SK-MEL-5 (cell line): ENCODE measurements at places on chromosomes 11 and 22. TPM values are rescaled to one million over a fixed set of nuclear protein-coding genes. Genes with fewer than 3 reads are reported as not detected.
A peak's percentile ranks its signal among the peaks of the same experiment; 100 is the strongest.

DNA sequence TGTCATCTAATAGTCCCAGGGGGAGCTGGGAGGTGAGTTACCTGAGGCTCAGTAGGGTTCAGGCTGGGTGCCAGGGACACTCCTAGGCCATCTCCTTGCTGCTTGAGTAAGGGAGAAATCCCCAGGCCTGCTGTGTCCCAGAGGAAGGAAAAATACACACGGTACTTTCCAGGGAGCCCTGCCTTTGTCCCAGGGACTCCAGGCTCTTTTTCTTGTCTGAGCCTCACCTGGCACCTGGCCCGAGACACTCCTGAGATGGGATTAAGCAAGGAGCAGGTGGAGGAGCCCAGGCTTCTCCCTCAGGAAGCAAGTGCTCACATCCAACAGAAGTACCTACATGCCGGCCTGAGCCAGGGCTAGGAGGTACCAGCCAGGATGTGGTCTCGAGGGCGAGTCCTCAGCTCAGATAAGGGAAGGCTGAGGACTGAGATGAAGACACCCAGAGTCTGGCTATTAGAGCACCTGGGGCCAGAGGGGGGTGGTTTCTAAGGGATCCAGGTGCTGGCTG lies 899 bp upstream of the KLHDC7B start:
- no peak for DNase-seq

- peak; percentile 11 for DNase-seq
These were observed 61.5 kb upstream of the PITPNB start for GRCh38 chr22:27980424-27981148.

DNA sequence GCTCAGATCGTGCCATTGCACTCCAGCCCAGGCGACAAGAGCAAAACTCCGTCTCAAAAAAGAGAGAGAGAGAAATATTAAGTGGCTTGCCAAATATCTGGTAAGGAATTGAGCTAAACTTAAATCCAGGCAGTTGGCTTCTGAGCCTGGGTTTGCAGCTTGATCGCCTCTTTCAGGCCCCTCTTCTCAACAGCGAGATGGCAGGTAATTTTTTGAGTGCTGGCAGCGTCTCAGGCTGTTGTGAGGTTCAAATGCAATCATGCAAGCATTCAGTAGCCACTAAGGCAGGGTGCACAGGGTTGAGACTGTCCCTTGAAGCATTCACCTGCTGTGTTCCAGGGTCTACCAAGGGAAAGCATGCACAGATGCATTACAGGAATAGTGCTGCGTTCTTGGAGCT lies 670 bp upstream of the CTSF start:
- no peak for DNase-seq

DNA sequence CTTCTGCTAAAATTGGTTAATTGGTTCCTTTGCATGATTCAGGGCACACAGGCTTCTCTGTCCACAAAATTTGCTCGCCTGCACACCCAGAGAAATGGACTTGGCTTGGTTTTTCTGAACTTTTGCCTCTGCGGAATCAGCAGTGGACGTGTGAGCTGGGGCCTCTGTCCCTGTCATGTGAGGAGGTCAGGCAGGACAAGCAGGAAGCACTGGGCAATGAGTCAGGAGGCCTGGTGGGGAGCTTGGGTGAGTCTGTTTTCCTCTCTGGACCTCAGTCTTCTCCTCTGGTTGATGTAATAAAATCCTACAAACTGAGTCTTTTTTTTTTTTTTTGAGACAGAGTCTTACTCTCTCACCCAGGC lies 10.4 kb upstream of the CELSR1 start:
- DNase-seq = peak; percentile 71

- no peak for DNase-seq
These were observed 26.0 kb upstream of the TTC12 start for GRCh38 chr11:113288286-113288863.

GRCh38 chr11:83124636-83125424 lies 32.1 kb upstream of the PCF11 start:
- peak; percentile 23 for DNase-seq

DNA sequence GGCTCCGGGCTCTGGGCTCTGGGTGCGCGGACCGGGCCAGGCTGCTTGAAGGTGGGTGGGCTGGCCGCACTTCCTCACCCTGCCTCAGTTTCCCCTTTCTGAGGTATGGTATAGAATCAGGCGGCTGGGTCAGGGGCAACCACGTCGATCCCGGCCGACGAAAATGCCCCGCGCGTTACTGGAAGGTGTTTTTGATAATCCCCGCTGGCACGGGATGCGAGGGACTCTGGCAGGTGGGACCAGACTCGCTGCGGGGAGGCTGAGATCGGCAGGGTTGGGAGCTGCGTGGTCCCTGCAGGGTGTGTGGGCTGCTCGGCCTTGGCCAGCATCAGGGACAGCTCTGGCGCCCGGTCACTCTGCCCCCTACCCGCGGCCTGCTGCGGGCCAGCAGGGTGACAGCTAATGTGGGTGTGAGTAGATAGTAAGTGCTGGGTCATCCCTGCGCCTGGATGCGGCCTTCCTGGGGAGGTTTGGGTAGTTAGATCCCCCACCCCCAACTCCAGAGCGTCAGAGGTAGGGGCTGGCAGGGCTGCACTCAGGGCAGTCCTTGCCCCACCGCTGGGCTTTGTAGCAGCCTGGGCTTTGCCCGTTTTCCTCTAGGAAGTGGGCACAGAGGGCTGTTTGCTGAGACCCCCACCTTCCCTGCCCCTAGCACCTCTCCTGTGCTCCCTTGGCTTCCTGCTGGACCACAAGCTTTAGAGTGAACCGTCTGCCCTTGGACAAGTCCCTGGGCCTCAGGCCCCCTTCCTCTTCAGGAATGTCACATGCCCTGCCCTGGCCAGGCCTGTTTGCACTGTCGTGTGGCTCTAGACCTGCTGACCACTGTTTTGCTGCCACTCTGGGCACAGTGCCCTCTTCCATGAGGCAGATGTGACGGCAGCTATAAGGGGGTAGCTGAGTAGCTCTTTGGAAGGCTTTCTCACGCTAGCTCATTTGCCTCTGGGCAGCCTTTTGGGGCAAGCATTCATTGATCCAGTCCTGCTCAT lies 579 bp downstream of the TANGO2 start:
- DNase-seq = peak; percentile 77

DNA sequence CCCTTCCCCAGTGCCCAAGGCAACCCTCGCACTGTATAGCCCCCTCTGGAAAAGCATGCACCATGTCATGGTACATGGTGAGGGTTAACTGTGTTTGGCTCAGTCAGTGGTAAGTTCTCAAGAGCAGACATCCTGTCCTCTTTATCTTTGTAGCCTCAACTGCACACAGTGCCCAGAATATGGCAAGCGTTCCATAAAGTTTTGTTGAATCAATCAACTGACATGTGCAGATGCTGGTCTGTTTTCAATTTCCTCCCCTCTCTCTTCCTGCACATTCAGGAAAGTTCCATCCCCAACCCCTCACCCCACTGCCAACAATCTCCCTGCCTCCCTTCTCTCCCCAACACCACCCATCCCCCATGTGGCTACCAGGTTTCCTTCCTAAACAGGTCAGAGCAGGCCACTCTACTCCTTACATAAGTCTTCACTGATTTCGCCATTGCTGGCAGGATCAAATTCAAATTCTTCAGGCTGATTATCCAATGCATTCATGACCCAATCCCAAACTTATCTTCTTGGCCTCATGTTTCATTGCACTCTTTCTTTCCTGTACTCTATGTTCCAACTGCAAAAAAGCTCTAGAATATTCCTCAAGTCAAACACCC lies 15.5 kb upstream of the TMPRSS5 start:
- no peak for DNase-seq

GRCh38 chr22:46575911-46576555 lies 38.6 kb upstream of the CELSR1 start:
- DNase-seq = no peak

- DNase-seq = no peak
These were observed 76.0 kb upstream of the MTMR2 start for GRCh38 chr11:95999711-96000406.

DNA sequence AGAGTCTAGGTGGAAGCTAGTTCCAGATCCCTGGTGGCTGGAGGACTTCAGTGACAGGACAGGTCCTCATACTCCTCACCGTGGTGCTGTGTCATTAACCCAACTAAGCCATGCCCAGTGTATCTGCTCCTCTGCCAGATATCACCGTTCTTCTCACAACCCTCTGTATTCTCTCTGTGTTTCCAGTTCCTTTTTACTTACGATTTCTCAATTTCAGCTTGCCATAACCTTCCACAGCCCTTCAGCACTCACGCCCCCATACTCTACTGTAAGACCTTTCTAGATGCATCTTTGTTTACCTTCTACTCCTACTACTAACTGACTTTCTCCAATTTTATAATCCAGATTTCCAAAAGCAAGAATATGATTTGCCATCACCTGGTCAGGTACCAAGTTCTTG lies 26.1 kb upstream of the RIC3 start:
- DNase-seq = no peak

GRCh38 chr11:10022764-10023163 lies 271.3 kb downstream of the SBF2 start:
- DNase-seq = no peak

DNA sequence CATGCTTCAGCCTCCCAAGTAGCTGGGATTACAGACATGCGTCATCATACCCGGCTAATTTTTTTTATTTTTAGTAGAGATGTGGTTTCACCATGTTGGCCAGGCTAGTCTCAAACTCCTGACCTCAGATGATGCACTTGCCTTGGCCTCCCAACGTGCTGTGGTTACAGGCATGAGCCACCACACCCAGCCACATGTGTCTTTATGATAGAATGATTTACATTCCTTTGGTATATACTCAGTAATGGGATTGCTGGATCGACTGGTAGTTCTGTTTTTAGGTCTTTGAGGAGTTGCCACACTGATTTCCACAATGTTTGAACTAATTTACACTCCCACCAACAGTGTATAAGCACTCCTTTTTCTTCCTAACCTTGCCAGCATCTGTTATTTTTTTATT lies 276.2 kb downstream of the METTL15 start:
- DNase-seq = no peak

DNA sequence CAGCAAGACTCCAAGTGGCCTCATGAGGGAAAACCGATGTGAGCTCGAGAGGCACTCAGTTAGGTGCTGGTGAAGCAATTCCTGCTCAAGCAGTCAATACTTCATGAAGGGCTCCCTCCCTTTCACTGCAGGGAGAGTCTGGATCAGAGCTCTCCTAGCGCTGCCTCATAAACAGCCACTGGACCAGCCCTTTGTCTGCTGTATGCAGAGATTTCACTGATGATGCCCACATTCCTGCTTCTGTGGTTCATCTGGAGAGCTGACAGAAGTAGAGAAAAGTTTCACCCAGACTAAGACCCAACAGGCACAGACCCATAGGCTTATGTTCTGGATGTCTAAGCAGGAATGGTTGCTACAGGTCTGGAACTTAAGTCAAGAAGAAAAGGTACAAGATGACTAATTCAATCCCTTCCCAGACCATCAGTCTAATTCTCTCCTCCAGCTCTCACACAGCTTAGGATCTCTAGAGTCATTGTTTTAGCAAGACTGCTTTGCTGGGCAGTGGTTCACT lies 4.0 kb downstream of the UCP2 start:
- no peak for DNase-seq

- peak; percentile 55 for DNase-seq
These were observed 200.2 kb upstream of the SORL1-AS1 start for GRCh38 chr11:121652971-121653370.

DNA sequence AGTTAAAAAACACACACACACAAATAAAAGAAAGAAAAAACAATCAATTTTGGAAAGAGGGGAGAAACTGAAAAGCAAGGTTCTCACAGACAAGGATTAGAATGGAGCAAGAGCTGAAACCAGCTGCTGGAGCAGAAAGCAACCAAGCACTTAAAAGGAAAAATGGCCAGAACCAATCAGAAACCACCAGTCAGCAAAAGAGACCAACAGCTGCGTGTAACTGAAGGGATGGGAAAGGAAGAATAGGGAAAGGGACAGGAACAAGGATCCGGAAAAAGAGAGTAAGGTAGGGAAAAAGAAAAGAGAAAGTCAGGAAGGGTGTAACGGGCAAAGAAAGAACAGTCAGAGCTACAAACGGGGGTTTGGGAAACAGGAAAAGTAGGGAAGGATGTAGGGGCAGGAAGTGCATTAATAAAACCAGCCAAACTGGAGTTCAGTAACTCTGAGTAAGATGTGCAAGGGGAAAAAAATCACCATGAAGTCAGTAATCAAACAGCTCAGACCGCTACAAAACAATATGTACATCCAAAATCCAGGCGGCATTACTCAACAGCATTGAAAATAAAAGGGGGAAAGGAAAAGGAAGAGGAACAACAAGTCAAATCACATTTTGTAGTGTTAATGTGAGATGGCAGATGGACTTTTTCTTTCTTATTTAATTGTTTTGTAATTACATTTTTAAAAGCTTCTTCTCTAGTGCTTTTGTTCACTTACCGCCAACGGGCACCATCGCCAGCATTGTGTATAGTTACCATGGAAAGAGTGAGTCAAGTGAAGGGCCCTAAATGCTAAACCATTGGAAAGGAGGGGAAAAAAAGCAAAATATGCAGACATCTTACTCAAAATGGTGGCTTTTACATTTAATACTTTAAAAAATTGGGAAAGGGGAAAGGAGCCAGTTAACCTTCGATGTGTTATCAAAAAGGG lies 49.2 kb downstream of the APOL5 start:
- DNase-seq = no peak

GRCh38 chr11:117417342-117417741 lies 89.7 kb downstream of the CEP164 start:
- DNase-seq = no peak

DNA sequence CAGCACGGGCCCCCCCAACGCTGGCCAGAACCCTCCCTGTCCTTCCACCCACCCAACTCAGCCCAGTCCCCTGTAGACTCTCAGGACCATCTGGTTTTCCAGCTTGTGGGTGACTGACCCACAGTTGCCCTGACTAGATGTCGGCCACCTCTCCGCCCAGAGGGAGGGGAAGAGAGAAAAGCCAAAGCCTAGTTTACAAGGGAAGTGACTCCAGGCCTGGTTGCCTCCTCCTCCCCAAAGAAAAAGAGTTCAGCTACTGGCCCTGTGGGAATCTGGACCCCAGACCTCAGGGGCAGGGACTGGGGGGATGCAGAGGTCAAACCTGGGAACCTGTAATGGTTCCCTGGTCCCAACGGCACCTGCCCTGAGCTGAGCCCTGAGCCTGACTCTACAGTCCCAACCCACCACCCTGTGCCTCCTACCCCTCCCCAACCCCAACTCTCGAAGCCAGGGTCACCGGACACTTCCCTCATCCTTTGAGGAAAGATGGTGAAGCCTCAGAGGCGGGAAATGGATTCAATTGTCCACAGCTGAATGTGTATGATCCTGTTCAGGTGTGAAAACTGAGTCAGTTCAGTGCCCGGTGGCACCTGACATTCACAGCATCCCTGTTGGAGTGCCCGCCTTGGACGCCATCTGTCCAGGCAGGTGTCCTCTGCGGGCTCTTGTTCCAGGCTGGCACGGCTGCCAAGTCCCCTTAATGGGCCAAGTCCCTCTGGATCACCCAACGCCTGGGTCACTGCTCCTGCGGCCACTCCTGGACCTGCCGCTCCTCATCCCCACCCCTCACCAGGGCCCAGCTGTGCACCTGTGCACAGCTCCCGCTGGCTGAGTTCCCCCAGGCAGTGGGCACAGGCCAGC lies 21.0 kb upstream of the WNT7B start:
- DNase-seq = no peak

GRCh38 chr22:37088108-37088605 lies 21.4 kb downstream of the TMPRSS6 start:
- DNase-seq = no peak

Gene OR8G5
- total RNA-seq = not detected in 2 replicates

Gene BTG4
- not detected in 2 replicates for total RNA-seq

Gene FREY1
- 0.37 and 1.2 TPM in 2 replicates for total RNA-seq

Gene TRIM49C
- not detected in 2 replicates for total RNA-seq

Gene GPHA2
- total RNA-seq = not detected in 2 replicates

Gene SLC25A45
- total RNA-seq = 3.4 and 4.6 TPM in 2 replicates

Gene POU2AF1
- total RNA-seq = not detected in 2 replicates

Gene JAM3
- total RNA-seq = 70.7 and 72.2 TPM in 2 replicates

Gene C2CD3
- 32.5 and 35.0 TPM in 2 replicates for total RNA-seq
